ENCODE measurements at places on chromosomes 13 and 19.

DNA sequence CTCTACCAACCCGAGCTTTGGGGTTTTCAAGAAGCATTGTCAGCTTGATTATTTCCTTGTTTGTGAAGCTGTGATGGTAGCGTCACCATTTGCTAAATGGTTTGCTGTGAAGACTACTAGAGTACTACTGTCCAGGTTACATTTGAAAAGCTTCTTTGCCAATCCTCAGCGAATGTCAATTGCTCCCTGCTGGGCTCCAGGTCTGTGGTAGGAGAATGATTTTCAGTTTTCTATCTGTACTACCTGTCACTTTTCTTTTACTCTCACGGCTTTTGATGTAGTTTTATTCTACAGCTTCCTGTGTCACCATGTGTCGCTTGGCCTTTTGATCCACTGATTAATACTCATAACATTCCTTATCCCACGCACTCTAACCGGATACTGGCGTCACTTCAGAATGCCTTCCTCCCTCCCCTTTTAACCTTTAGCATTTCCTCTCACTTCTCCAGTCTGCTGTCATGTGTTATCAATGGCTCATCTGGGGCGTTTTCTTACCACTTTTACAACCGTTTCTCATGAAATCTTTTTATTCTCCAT lies 7.5 kb upstream of the GPR183 start:
- peak; percentile 65 for DNase-seq

GRCh38 chr19:18419195-18419698 lies at the start of gene SSBP4:
Gene SSBP4, plus strand, starts transcription at chr19:18419398. Its CDS starts 251 bp downstream, at chr19:18419649.
- DNase-seq = peak; percentile 84

- no peak for DNase-seq
Observed at GRCh38 chr19:10748927-10749434, 31.1 kb downstream of the DNM2 start.

GRCh38 chr13:45337395-45337794 lies 3.6 kb downstream of the TPT1 start:
- DNase-seq = no peak

GRCh38 chr13:107091428-107091827 lies 523.5 kb upstream of the ARGLU1 start:
- DNase-seq = no peak

- no peak for DNase-seq
Observed at GRCh38 chr19:29269641-29270040, 56.7 kb upstream of the UQCRFS1 start.

- peak; percentile 68 for DNase-seq
Observed at GRCh38 chr13:30739761-30740642, 4.7 kb downstream of the ALOX5AP start.

GRCh38 chr13:67200183-67200582 lies 30.0 kb downstream of the PCDH9 start:
- DNase-seq = no peak

- no peak for DNase-seq
Observed at GRCh38 chr19:46861691-46862502, 1.1 kb downstream of the ARHGAP35 start.

GRCh38 chr13:74731731-74732130 lies 597.5 kb upstream of the KLF12 start:
- no peak for DNase-seq

DNA sequence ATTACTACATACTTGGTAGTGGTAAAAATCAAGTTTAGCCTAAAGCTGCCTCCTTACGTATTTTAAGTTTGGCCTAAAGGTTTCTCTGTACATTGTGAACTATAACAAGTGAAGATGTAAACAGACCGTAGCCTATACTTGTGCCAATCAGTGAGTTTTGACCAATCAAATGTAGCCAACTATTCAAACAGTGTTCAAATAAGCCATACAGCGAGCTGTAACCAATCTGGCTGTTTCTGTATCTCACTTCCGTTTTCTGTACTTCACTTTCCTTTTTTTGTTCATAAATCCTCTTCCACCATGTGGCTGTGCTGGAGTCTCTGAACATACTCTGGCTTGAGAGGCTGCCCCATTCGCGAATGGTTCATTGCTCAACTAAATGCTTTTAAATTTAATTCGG lies 2504.6 kb downstream of the PCDH9 start:
- no peak for DNase-seq

DNA sequence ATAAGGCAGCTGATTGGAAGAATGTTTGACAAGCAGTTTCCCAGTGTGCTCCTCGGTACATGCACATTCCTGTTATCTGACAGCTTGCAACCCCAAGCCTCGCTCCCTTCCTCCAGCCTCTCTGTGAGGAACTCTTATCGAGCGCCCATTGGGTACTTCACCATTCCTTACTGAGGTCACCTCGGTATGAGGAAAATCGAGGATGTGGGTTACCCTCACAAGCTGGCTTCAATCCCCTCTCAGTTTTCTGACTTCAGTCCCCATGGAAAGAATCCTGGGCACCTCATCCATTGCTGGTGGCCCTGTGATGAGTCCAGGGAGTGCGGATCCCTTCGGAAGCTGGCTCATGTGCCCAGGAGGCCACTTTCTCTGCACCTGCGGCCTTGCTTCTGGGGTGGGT lies 17.3 kb downstream of the TEX29 start:
- DNase-seq = no peak

GRCh38 chr13:54706336-54706735 lies 1677.7 kb downstream of the OLFM4 start:
- DNase-seq = no peak

GRCh38 chr19:10855879-10856522 lies 7.8 kb downstream of the C19orf38 start:
- no peak for DNase-seq

DNA sequence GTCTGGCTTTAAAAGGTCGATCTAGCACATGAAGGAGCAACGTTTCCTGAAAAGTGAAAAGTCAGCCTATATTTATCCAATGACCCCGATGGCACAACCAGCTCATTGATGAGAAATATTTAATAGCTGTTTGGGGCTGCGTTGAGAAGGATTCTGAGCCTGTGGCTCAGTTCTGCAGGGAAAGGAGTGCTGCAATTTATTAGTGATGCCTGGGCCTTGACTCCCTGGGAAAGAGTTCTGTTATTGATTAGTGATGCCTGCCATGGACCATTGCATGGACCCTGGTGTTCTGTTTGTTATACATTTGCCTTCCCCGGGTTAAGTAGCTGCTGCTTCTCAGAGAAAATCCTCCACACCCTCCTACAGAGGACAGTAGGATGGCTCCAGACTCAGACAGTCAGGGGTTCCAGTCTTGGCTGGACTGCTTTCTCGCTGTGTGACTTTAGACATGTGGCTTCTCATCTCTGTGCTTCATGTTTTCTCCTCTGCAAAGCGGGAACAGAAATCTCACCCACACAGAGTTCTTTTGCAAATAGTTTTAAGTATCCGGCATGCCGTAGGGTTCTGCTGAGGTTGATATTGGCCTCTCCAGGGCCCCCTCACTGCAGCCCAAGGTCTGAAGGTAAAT lies 17.7 kb upstream of the PTPRS start:
- DNase-seq = no peak

DNA sequence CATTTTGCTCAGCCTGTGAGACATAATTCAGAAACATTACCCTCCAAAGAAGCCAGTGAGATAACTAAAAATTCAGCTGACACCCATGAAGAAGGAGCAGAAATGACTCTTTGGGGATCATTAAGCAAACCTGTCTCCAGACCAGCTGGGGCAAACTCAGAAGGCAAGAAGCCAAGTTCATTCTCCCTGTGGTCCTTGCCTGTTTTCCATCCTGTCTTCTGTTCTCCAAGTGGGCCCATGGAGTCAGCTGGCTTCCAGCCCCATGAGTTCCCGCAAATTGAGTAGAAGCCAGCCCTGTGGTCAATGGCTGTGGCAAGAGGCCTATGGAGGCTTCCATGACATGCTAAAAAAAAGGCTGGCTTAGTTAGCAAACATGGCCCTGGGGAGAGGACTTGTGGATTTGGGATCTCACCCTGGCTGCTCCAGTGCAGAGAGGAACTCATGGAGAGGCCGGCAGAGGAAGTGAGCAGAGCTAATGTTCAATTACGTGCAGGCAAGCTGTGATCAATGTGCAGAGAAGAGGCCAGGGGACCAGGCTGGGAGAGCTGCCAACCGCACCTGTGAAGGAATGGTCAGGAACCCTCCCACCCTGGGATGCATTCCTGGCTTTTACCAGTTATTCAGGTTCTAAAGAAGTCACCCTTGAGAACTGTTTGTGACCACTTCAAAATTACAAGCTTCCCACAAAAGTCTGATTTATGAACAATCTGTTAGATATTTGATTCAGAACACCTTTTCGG lies 229.1 kb downstream of the TSHZ3 start:
- no peak for DNase-seq

- DNase-seq = no peak
Observed at GRCh38 chr13:85698256-85698655, 101.0 kb downstream of the SLITRK6 start.

DNA sequence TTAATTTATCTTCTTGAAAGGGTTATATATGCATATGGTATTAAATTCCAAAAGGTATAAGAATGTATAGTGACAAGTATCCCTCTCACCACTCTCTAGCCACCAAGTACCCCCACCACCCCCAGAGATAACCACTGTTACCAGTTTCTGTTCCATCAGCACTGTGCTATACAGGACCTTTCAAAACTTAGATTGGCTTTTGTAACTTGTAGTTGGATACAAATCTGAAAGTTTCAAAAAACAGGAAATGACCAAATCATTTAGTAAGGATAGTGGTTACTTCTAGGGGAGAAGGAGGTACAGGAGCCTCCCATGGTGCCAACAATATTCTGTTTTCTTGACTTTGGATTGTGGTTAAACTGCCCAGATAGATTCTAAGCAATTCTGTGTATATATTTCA lies 56.7 kb downstream of the AKAP11 start:
- peak; percentile 25 for DNase-seq

GRCh38 chr19:5572556-5573286 lies 5.0 kb upstream of the TINCR start:
- DNase-seq = no peak

GRCh38 chr13:50587115-50587514 lies 256.4 kb downstream of the DLEU7 start:
- DNase-seq = no peak

DNA sequence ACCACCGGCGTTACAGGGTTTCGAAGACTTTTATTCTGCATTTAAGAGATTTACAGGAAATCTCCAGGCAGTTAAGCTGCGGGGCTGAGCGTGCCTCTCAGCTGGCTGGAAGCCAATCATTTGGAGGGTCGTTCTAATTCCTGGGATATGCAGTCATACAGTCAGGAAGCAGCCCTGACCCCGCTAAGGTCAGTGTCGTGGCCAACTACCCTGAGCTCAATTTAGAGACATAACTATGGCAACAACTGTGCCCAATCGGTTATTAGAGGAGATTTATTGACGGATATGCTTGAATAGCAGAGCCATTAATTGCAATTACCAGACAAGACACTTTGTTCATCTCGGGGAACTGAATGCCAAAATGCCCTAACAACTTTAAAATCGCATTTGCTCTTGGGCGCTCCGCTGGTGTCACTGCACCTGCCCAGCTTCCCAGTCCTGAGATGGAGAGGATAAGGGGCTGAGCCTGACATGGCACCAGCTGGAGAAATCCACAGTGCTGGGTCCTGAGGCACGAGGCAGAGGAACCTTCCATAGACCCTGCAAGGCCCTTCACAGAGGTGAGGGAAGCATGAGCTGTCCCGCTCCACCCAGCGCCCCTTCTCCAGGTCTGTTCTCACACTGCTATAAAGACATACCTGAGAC lies 15.1 kb upstream of the ZNF507 start:
- no peak for DNase-seq

- no peak for DNase-seq
Observed at GRCh38 chr13:45820106-45820838, 31.3 kb downstream of the SIAH3 start.

DNA sequence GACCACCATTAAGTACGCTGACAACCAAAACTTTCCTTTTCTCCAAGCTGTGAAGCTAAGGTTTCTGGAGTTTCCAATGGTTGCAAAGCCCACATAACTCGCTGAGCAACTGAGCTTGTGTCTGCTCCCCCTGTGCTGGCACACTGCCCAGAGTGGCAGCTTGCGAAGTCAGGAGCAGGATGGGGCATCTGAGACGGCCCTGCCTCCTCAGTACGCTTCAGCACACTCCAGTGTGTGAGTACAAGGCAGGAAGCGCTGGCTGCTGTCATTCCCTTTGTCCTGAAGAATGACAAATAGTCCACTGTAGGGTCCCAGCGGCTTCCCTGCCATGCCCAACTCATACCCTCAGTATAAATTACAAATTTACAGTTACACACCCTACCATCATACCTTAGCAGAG lies 51.5 kb downstream of the SKA3 start:
- peak; percentile 4 for DNase-seq

GRCh38 chr13:100543872-100544602 lies 44.6 kb downstream of the GGACT start:
- DNase-seq = no peak

- no peak for DNase-seq
Observed at GRCh38 chr19:42496460-42497133, 31.7 kb downstream of the CEACAM1 start.

- DNase-seq = no peak
Observed at GRCh38 chr19:42465827-42466280, 23.1 kb upstream of the CXCL17 start.

DNA sequence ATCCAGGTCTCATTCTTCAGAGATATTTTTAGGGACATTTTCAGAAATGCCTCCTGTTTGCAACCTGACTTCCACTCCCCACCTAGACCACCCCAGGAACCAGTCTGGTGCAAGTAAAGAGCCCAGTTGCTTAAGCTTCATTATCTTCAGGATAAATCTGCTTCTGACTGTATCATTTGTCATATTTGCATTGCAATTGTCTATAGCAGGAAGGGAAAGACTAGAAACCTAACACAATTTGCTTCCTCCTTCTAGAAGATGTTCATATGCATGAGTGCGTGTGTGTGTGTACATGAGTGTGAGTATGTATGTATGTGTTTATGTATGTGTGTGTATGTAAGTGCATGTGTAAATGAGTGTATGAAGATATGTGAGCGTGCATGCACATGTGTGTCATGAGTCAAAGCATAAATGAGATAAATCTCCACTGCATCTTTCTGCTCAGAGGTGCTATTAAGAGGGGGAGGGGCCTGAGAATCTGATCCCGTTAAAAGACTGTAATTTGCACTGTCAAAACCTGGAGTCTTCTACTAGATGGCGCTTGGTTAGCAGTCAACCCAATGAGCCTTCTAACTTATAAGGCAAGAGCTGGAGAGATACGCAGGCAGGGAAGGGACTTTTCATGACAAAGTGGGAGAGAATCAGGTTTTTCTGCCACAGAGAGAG lies 178.8 kb upstream of the KL start:
- no peak for DNase-seq

- peak; percentile 23 for DNase-seq
Observed at GRCh38 chr13:106533101-106533942, 2.1 kb downstream of the EFNB2 start.

Measured in activated naive CD8-positive, alpha-beta T cell treated with anti-CD3 and anti-CD28 coated beads for 36 hours (primary cell).